ENCODE measurements at places on chromosomes 7 and 10.

- no peak for DNase-seq
These were observed 496.2 kb upstream of the FOXK1 start for GRCh38 chr7:4185721-4186512.

DNA sequence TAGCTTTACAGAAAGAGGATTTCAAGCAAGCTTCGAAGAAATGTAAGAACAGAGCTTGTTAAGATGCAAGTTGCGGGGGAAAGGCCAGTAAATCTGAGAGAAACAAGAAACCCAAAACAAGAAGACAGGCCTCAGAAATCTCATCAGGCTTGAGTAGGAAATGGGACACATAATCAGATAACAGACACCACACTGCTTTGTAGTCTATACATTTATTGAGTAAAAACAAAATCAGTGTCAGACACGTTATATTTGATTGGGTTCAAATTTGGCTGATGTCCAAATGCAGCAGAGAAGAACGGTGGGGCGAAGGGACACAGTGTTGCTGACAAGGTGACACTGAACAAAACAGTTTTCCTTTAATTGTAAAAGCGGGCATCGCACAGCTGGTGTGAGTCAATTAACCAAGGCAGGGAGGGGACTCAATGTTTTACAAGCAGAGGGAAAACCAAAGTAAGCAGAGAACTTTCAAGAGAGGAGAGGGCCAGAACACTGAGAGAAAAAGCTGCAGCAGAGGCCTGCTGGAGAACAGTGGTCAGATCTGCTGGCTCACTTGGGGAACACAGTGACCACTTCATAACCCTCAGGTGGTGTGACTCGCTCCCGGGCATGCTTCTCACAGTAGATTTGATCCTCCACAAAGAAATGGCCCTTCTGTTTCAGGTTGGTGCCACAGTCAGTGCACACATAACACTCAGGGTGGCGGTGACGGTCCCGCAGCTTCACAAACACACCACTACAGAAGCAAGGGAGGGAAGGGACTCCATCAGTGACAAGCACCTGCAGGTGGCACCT lies 43.5 kb downstream of the ACSM6 start:
- DNase-seq = no peak

- DNase-seq = no peak
These were observed 211.0 kb downstream of the SEMA3A start for GRCh38 chr7:83983606-83984005.

DNA sequence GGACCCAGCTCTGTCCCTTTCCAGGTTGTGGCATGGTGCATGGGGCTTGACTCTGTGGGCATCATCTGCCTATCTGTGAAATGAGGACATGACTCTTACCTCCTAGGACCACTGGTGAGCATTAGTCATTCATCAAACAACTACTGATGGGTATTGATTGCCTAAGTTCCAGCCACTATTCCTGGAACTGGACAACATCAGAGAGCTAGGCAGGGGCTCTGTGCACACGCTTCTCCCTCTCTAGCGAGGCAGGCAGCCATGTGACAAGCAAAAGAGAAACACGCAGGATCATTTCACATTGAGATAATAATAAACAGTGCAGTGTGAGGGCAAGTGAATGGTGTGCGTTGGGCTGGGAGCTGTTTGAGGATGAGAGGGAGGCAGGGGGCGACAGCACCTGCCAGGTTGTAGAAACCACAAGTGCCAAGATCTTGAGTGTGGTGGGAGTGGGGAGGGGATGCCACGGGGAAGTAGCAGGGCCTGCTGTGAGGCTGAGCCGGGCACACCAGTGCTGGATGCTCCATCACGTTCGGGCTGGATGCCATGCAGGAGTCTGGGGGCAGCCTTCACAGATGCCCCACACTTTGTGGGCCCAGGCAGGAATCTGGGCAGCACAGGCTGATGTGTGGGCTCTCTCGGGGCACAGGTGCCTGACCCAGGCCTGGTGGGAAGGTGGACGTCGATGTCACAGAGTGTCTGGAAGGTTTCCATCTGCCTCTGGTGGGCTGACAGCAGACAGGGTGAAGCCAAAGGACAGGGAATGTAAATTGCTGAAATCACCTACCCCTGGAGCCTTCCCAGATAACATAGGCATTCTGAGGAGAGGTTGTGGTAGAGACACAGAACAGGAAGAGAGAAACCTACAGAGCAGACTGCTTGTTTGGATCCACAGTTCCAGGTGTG lies 405.5 kb downstream of the RPS24 start:
- no peak for DNase-seq
